NCI-H1092 (cell line): ENCODE measurements at places on chromosomes 12 and 14.
A peak's percentile ranks its signal among the peaks of the same experiment; 100 is the strongest.

- no peak for DNase-seq
These were observed 21.7 kb upstream of the VPS37B start for GRCh38 chr12:122917507-122918121.

DNA sequence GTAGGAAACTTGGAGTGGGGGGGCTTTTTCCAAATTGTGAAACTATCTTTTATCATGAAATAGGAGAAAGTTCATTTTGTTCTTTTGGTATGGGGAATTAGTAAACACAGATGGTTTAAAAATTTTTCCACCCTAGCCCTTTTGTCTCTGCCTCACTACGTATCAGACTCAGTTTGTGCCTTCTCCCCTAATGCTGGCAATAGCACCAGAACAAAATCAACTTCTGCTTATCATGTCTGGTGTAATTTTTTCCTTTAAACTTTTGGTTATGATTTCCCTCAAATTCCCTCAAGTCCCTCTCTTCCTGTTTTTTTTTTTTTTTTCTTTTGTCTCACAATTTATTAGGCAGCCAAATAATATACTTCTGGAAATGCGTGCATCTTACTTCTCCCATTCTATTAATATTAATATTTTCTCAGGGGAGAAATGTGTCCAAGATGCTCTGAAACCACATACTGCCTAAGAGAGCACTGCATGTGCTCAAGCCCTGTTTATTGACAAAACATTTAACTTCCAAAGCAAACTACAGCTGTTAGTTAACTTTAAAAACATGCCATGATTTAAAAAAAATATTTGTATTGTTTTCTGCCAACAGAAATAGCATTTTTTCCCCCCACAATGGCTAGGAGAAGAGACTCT, 35.4 kb downstream of the TESPA1 start:
- DNase-seq = no peak

- DNase-seq = no peak
These were observed 119.1 kb upstream of the PZP start for GRCh38 chr12:9327320-9327719.

- DNase-seq = no peak
These were observed 278.2 kb upstream of the SFSWAP start for GRCh38 chr12:131432532-131433260.

DNA sequence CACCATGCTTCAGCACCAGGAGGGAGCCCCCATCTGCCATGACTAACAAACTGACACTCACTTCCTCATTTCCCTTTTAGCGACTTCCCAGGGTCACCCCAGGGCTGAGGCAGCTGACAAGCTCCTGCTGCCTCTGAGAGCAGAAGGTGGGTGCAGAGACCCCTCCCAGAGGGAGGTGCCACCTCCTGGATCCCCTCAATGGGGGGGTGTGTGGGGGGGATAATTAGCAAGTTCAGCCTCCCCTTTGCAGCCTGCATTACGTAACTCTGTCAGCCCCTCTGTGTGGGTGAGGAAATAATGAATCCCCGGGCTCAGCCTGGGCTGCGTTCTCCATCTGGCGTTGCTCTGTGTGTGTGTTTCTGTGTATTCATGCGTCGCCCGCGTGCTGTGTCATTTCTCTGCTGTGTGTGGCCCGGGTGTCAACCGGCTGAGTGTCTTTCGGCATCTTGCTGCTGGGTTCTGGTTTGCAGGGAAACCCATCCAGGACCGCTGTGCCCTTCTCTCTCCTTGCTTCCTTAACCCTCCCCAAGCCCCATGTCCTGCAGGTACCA, 28.0 kb downstream of the NOS1 start:
- DNase-seq = no peak

- DNase-seq = no peak
These were observed 29.0 kb downstream of the CDK17 start for GRCh38 chr12:96371138-96371789.

DNA sequence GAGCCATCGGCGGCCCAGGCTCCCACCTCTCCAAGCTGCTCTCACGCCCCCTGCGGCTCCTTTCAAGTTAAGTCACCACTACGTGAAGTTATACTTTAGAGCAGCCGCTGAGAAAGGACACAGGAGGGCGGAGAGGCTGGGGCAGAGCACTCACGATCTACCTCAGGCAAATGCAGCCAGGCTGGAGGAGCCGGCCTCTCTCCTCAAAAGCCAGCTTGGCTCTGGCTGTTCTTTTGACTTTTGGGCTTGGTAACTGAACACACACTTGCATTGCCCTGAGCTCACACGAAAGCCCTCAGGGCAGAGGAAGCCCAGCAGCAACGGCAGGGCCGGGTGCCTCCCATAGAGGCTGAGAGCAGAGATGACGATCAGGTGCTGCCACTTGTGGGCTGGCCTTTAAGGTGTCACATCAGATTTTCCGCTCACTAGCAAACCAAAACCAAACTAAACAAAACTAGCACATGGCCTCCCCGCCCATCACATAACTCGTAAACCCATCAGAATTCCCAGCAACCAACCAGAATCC, 75.2 kb downstream of the PITPNM2 start:
- no peak for DNase-seq

DNA sequence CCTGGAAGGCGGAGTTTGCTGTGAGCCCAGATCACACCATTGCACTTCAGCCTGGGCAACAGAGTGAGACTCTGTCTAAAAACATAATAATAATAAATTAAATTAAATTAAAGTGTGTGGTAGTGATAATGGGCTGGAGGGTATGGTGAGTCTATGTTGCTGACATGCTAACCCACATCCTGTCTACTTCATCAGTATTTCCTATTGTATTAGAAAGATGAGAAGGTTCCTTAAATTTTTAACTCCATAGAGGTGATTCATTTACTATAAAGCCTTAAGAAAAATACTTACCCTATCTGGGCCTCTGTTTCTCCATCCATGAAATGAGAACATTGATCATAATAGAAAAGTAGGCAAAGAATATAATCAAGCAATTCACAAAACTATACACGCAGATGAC, 280.5 kb downstream of the FBXL14 start:
- DNase-seq = no peak

DNA sequence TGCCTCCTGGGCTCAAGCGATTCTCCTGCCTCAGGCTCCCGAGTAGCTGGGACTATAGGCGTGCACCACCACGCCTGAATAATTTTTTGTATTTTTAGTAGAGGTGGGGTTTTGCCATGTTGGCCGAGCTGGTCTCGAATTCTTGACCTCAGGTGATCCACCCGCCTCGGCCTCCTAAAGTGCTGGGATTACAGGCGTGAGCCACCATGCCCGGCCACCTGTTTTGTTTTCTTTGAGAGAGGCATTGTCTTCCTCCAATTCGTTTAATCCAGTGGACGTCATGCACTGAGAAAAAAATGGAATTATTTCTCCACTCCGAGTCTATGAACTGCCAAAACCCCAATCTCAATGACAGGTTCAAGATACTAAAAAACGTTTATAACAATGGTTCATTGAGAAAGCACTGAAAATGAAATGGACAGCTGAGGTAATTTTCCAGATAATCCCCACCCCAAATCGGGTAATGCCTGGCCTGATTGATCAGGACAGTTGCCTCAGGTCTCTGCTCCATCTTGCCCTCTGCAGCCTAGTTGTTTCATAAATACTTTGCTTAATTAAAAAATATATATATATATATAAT, 132.7 kb upstream of the PARP11 start:
- DNase-seq = no peak

GRCh38 chr12:103599274-103599673, 12.2 kb downstream of the STAB2 start:
- no peak for DNase-seq

- no peak for DNase-seq
These were observed 2.1 kb downstream of the BIN2 start for GRCh38 chr12:51321882-51322281.

GRCh38 chr14:77980475-77981321, 180.8 kb downstream of the ADCK1 start:
- DNase-seq = no peak

DNA sequence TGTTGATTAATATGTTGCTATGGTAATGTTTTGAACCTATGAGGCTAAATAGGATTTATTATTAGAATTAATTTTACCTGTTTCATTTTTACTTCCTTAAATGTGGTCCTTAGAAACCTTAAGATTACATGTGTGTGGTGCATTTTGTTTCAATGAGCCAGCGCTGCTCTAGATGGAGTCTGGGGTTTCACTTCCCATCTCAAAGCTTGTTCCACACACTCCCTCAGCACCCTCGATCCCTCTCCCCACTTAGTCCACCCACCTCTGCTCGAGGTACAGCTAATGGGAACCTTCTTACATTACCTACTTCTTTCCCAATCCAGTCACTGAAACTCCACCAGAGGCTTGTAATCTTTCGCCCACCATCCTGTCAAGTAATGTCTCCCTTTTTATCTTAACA, 205.2 kb downstream of the PAX9 start:
- no peak for DNase-seq

GRCh38 chr12:105738051-105738450, 400.7 kb downstream of the NUAK1 start:
- DNase-seq = no peak

DNA sequence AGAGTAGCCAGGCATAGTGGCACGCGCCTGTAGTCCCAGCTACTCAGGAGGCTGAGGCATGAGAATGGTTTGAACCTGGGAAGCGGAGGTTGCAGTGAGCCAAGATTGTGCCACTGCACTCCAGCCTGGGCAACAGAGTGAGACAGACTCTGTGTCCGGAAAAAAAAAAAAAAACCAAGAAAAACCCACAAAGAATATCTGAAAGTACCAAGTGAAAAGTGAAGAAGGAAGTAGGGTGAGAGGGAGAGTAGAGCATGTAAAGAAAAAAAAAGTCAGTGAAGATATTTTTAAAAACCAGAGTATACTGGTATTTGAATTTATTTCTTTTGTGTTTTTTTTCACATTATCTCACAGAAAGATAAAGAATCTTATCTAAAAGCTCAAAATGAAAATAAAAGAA, 43.3 kb upstream of the ISM2 start:
- no peak for DNase-seq

DNA sequence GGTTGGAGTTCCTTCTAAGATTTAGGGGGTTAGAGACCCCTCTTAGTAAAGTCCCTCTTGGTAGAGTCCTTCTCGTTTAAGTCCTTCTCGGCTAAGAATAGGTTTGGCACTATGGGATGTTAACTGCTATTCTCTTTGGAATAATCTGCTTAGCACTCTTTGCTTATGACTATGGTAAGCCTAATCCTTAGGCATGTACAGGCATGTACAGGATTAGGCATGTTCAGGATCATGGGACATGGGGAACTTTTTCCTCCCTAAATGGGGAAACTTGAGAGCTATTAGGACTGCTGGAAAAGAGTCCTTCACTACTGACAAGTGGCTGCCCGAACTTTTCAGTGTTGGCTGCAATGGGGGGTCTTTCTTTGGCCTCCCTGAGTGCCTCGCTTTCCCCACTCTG, 193.3 kb downstream of the TMEM117 start:
- DNase-seq = no peak

GRCh38 chr12:116880817-116881324, 370 bp downstream of the HRK start:
- peak; percentile 15 for DNase-seq

DNA sequence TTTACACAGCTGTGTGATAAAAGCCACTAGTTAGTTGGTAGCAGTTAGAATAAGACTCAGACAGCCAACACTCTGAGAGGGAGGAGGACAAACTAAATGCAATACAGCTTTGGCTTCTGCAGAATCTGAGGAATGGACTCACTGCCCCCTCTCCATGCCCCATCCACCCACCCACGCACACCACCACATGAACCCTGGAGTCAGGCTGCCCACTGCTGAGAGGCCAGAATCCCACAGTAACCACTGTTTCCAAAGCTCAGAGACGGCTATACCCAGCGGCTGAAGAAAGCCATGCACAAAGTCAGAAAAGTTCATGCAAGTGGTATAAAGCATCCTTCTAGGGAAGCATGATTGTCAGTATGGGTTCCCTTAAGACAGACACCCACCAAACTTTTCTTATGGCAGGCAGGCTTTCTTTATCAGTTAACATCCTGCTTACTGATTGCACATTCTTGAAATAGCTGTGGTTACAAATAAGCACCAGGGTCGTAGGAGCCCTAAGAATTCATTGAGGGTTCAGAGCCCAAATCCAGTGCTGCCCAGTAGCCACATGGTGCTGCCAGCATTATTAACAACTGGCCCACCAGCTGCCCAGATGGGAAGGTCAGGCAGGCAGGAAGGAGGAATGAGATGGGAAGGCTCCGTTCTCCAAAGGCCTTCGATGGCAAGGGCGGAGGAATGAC, 61.5 kb downstream of the NT5DC3 start:
- no peak for DNase-seq

DNA sequence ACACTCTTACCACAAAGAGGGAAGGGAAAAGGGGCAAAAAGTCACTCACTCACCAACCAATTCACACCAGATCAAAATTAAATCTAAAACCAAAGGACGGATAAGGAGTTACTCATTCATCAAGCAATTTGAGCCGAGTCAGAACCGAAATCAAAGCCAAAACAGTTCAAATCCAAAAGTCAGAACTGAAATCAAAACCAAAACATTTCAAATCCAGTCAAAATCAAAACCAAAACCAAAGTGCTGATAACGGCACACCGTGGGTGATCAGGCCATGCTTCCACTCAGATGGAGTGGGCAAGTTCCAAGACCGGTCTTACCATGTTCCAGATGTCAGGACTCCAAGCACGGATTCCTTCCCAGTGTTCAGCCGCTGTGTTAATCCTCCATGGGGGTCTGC, 139.5 kb downstream of the SLC38A6 start:
- no peak for DNase-seq

GRCh38 chr12:106585521-106586277, 2.9 kb downstream of the RFX4 start:
- DNase-seq = peak; percentile 16

DNA sequence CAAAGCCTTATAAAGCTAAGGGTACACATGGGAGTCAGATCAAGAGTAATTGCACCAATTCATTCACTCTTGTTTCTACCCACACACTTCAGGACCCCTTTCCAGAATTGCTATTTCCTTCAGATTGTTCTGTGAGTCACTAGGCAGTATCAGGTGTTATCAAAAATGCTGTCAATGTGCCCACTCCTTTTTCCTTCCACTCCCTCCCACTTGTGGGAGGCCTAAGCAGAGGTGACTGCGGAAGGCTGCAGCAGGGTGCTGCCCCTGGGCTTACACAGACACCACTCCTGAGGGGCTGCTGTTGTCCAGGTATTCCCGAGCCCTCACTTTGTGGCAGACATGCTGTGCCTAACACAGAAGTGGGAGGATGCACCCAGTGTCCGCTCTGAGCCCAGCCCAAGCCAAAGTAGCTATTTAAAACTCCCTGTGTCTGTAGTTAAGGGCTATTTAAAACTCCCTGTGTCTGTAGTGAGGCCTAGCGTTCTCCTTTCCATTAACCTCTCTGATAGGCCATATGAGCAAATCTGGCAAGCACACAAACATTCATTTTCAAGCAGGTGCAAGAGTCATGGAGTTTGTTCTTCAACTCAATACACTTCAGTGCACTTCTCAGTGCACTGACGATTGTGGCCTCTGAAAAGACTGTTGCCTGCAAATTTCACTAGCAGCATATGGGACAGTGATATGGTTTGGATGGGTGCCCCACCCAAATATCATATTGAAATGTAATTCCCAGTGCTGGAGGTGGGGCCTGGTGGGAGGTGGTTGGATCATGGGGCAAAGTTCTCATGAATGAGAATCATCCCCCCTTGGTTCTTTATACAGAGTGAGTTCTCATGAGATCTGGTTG, 117.8 kb downstream of the PHLDA1 start:
- DNase-seq = no peak

- no peak for DNase-seq
These were observed 61.7 kb upstream of the RFLNA start for GRCh38 chr12:124233041-124233796.
